Hypothalamus (tissue), 51 donors: ENCODE measurements at places on chromosomes 13 and 19.

DNA sequence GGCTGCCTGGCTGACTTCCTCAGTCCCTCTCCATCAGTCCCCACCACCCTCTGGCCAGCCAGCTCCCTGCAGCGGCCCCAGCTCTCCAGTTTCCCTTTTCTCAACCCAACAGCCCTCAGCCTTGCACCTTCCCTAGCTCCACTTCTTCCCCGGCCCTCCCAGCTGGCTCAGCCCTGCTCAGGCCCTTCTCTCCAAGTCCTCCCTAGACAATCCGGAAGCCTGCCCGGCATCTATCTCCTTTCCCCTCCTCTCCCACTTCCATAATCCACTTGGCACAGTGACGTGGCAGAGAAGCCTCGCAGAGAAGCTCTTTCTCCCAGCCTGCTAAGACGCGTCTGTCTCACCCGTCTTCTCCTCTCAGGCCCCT, 1.1 kb downstream of the UBXN6 start:
- peak; percentile 35 for DNase-seq

GRCh38 chr19:7417671-7418324, 69.1 kb downstream of the ARHGEF18 start:
- DNase-seq: no peak

DNA sequence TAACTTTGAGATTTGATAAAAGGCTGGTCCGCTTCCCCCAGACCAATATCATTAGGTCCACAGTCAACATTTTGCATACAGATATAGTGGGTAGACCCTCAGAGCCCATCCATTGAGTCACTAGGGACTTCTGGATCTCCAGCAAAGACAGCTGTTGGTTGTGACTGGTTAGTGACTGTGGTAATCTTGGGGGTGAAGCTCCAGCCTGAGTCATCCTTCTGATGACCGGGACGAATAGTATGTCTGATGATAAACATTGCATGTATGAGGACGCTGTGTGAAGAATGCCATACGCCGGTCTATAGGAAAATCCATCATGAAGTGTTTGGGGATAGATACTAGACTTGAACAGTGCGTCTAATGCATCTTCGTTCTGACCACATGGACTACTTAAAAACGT, 307.0 kb downstream of the UQCRFS1 start:
- no peak for DNase-seq

DNA sequence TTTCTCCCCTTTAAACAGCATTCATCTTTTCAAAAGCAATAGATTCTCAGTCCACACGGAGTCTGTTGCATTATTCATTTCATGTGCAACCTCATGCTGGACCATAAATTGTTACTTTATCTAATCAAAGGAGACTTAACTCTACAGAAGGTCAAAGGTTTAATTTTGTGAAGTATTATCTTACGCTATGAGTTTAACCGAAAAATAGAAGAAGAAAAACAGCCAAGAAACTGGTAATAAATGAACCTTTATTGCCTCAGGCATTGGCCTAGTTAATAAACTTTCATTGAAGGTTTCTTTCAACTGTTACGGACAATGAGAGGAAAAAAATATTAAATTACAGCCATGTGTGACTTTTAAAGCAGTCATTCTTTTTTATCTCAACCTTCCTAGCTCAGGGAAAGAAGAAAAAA, 223.6 kb downstream of the DACH1 start:
- no peak for DNase-seq

GRCh38 chr13:29546662-29547061, 48.8 kb downstream of the SLC7A1 start:
- DNase-seq: no peak

GRCh38 chr13:97627566-97627965, 193.6 kb downstream of the RAP2A start:
- DNase-seq: no peak

- DNase-seq: no peak
Measured at GRCh38 chr13:46183018-46183946, 1.3 kb upstream of the LCP1 start.
